ENCODE measurements at places on chromosomes 11 and 22.

DNA sequence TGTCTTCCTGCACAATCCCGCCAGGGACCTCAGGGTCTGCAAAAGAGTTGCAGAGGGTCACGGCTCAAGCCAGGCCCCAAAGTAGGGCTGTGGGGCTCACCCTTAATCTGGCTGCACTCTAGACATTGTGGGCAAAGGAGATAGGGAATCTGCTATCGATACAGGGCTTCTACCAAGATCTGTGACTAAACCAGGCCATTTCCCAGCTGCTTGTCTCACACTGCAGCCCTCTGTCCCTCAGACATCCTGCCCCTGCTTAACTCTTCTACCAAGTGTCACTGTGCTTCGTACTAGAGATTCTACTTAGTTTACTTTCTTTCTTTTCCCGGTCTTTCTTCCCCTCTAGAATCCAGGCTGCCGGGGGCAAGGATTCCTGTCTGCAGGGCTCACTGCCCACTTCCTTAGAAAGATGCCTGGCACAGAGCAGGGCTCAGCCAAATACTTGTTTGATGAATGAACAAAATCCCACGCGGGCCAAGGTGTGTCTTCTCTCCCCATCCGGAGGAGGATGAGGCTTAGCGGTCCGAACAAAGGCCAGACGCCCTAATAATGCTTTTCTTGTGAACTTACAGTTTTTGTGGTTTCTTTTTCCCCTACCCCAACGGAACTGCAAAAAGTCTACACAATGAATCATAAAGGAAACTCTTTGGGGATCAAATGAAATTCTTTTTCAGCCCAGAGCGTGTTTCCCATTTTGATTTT lies 61.3 kb upstream of the ANO1 start:
- no peak for DNase-seq
- peaks cover 7% of the 10 kb centered on the region for H3K4me1 ChIP-seq
- H3K4me3 ChIP-seq, result no peak overlapping the region
- no peak overlapping the region for H3K27ac ChIP-seq
- no peaks in the 10 kb centered on the region for H3K36me3 ChIP-seq

DNA sequence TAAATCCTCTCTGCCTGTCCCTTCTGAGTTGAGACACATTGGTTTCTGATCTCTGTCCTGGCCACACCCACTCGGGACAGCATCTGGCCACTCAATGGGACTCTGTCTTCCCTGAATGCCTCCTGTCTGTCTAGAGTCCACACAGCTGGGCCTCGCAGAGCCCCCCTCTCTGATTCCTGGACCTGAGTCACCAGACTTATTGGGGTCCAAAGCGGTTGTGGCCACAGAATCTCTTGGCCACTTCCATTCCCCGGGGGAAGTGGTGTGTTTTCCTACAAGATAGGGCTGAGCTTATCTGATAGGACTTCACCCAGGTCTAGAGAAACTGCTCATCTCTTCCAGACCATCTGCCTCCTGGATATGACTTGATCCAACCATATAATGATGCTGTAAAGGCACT lies 57.4 kb upstream of the WNT11 start:
- H3K27me3 ChIP-seq, result no peaks in the 10 kb centered on the region
- DNase-seq, result no peak

- H3K27me3 ChIP-seq, result no peaks in the 10 kb centered on the region
- no peak for DNase-seq
- H3K36me3 ChIP-seq, result no peaks in the 10 kb centered on the region
- H3K4me3 ChIP-seq, result no peak overlapping the region
Observed at GRCh38 chr22:28395920-28396753, 283.5 kb downstream of the TTC28 start.

- H3K4me3 ChIP-seq, result no peak overlapping the region
- H3K27me3 ChIP-seq, result peaks cover 14% of the 10 kb centered on the region
- peaks cover 31% of the 10 kb centered on the region for H3K4me1 ChIP-seq
- H3K27ac ChIP-seq, result no peak overlapping the region
Observed at GRCh38 chr11:1868636-1869291, 15.9 kb downstream of the LSP1 start.

GRCh38 chr11:75490221-75491181 lies 35.2 kb downstream of the GDPD5 start:
- H3K27me3 ChIP-seq, result no peaks in the 10 kb centered on the region
- DNase-seq, result no peak
- peaks cover 2% of the 10 kb centered on the region for H3K36me3 ChIP-seq
- H3K4me1 ChIP-seq, result peaks cover 3% of the 10 kb centered on the region
- H3K4me3 ChIP-seq, result no peak overlapping the region

- no peak for DNase-seq
- no peak overlapping the region for H3K4me3 ChIP-seq
- no peaks in the 10 kb centered on the region for H3K27me3 ChIP-seq
- H3K4me1 ChIP-seq, result no peaks in the 10 kb centered on the region
- H3K36me3 ChIP-seq, result no peaks in the 10 kb centered on the region
Observed at GRCh38 chr22:47558828-47559700, 796.6 kb downstream of the TBC1D22A start.

DNA sequence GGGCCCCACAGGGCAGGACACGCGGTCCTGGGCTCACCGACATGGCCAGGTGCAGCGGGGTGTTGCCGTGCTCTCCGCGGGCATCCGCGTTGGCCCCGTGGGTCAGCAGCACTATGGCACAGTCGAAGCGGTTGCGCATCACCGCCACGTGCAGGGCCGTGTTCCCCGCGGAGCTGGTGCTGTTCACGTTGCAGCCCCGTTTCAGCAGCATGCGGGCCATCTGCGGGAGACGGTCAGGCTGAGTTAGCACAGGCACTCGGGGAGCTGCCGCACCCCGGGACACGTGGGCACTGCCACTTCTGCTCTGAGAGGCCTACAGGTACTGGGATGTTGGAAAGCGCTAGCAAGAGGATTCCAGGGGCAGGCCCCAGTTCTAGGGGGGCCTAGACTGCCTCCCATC lies 22.3 kb upstream of the BAIAP2L2 start:
- H3K4me1 ChIP-seq, result no peaks in the 10 kb centered on the region
- H3K27me3 ChIP-seq, result no peaks in the 10 kb centered on the region
- no peak for DNase-seq
- H3K27ac ChIP-seq, result no peak overlapping the region

GRCh38 chr22:35589071-35589755 lies 27.9 kb downstream of the MB start:
- no peak overlapping the region for H3K4me3 ChIP-seq
- no peaks in the 10 kb centered on the region for H3K36me3 ChIP-seq
- peaks cover 26% of the 10 kb centered on the region for H3K4me1 ChIP-seq
- no peaks in the 10 kb centered on the region for H3K27me3 ChIP-seq
- no peak overlapping the region for H3K27ac ChIP-seq

DNA sequence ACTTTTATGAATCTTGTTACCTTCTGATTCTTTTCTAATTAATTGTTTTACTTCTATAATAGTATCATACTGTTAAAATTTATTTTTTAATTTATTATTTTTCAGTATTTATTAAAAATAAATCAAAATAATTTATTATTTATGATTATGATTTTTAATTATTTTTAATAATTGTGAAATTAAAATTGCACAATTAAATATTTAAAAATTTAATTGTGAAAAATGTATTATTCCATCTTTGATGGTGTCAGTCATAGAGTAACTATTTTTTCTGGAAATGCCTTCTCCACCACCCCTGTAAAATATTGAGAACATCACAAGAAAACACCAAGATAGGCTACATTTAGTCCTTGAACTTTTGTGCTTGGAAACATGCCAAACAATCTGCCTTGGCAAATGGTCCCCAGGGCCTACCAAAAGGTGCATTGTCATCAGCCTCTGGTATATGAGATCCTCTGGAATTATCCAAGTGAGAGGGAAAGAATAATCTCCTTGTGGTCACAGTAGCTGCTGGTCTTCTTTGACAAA lies at the start of gene OR8H2:
TSS of gene OR8H2 (plus strand) at position 478 of the 528 bp plus-strand sequence. CDS start 1,356 bp downstream, outside the sequence.
- no peaks in the 10 kb centered on the region for H3K36me3 ChIP-seq
- H3K4me1 ChIP-seq, result no peaks in the 10 kb centered on the region
- H3K27me3 ChIP-seq, result no peaks in the 10 kb centered on the region
- no peak for DNase-seq
- H3K27ac ChIP-seq, result no peak within 1 kb of the TSS

GRCh38 chr22:24324137-24324536 lies 53.5 kb downstream of the SPECC1L start:
- H3K36me3 ChIP-seq, result peaks cover 18% of the 10 kb centered on the region
- H3K4me1 ChIP-seq, result no peaks in the 10 kb centered on the region
- DNase-seq, result no peak
- no peak overlapping the region for H3K4me3 ChIP-seq

GRCh38 chr11:66749091-66749490 lies 20.1 kb upstream of the SPTBN2 start:
- peaks cover 5% of the 10 kb centered on the region for H3K36me3 ChIP-seq
- peaks cover 9% of the 10 kb centered on the region for H3K4me1 ChIP-seq
- H3K4me3 ChIP-seq, result no peak overlapping the region
- no peak for DNase-seq
- H3K27me3 ChIP-seq, result no peaks in the 10 kb centered on the region

- no peak overlapping the region for H3K4me3 ChIP-seq
- no peak for DNase-seq
- H3K27me3 ChIP-seq, result no peaks in the 10 kb centered on the region
Observed at GRCh38 chr11:113184498-113184897, 129.9 kb upstream of the TTC12 start.

DNA sequence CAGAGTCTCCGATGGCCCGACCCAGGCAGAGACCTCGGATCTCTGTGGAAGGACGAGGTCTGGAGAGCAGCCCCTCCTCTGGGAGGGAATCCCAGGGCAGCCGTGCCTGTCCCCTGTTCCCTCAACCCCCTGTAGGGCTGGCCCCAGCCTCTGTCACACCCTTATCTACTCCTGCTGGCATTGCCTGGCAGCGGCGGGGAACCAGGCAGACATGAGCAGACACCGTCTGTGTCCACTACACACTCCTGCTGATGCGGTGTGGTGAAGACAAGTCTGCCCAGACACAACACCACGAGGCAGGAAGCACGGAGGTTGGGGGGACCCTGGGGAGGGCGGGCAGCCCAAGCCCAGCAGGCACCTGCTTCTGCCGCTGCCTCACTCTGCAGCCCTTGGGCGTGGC lies 52.5 kb upstream of the A4GALT start:
- H3K4me3 ChIP-seq, result no peak overlapping the region
- peaks cover 3% of the 10 kb centered on the region for H3K36me3 ChIP-seq
- no peaks in the 10 kb centered on the region for H3K27me3 ChIP-seq
- DNase-seq, result no peak

DNA sequence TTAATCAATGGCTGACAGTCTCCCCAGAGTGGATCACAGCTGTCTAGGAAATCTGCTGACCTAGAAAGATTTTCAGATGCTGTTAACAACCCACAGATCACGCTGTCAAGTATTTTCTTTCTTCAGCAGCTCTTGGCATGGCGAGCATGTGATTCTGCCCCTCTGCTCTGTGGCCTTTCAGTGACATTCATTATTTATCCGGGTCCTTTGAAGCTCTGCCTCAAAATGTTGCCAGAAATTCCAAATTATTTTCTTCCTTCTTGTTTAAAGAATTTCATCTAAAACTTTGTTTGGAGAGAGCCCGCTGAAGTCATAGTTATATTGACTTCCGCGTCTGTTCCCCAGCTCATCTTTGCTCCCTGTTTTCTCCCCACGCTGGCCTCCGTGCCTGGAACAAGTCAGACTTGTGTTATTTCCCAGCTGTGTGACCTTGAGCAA lies 134.1 kb downstream of the COMMD9 start:
- H3K4me3 ChIP-seq, result no peak overlapping the region
- no peaks in the 10 kb centered on the region for H3K27me3 ChIP-seq
- DNase-seq, result no peak
- no peaks in the 10 kb centered on the region for H3K36me3 ChIP-seq
- H3K27ac ChIP-seq, result peak overlapping the region; percentile 60

- peaks cover 54% of the 10 kb centered on the region for H3K4me1 ChIP-seq
- DNase-seq, result no peak
- H3K36me3 ChIP-seq, result peaks cover 13% of the 10 kb centered on the region
- no peak overlapping the region for H3K4me3 ChIP-seq
- H3K27ac ChIP-seq, result no peak overlapping the region
Observed at GRCh38 chr11:2585566-2586086, 114.2 kb downstream of the KCNQ1OT1 start.

DNA sequence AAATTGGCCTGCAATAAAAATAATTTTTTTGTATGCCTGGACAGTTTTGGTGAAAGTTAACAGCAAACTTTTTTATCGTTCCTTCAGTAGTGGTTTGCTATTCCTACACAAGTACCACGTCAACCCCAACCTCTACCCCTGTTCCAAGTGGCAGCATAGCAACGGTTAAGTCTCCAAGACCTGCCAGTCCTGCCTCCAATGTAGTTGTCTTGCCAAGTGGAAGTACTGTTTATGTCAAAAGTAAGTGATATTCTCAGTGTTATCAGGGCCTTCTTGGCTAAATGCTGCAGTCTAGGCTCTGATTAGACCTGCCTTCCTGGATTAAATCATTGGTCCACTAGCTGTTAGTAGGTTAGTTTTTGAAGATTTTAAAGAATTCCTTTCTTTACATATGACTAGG lies 15.0 kb downstream of the EMSY start:
- DNase-seq, result no peak
- no peak overlapping the region for H3K27ac ChIP-seq
- no peaks in the 10 kb centered on the region for H3K27me3 ChIP-seq
- no peak overlapping the region for H3K4me3 ChIP-seq

GRCh38 chr11:6656936-6657335 lies 1.3 kb upstream of the DCHS1 start:
- no peak for DNase-seq
- peaks cover 4% of the 10 kb centered on the region for H3K27me3 ChIP-seq
- H3K36me3 ChIP-seq, result no peaks in the 10 kb centered on the region
- peaks cover 16% of the 10 kb centered on the region for H3K4me1 ChIP-seq
- no peak overlapping the region for H3K4me3 ChIP-seq

DNA sequence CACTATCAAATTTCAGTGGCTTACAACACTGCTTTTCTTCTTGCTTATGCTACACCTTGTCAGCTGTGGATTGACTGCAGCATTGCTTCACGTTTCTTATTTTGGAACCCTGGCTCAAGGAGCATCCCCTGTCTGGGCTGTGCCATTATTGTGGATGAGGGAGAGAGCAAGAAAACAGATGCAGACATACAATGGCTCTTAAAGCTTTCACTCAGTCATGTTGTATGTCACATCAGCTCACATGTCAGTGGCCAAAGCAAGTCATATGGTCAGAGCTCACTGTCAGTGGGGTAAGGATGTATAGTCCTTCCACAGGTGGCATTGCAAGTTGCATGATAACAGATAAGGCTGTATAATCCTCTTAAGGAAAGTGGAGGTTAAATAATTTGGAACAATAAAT lies 10.0 kb downstream of the ARHGEF12 start:
- H3K4me1 ChIP-seq, result no peaks in the 10 kb centered on the region
- H3K27me3 ChIP-seq, result no peaks in the 10 kb centered on the region
- peak overlapping the region; percentile 26 for H3K27ac ChIP-seq
- H3K36me3 ChIP-seq, result no peaks in the 10 kb centered on the region
